ENCODE measurements at places on chromosomes 13 and 19.

- DNase-seq = no peak
Observed at GRCh38 chr13:80783926-80784565, 443.1 kb upstream of the SPRY2 start.

GRCh38 chr19:53775524-53775923 is 48.6 kb downstream of the NLRP12 start:
- no peak for DNase-seq

DNA sequence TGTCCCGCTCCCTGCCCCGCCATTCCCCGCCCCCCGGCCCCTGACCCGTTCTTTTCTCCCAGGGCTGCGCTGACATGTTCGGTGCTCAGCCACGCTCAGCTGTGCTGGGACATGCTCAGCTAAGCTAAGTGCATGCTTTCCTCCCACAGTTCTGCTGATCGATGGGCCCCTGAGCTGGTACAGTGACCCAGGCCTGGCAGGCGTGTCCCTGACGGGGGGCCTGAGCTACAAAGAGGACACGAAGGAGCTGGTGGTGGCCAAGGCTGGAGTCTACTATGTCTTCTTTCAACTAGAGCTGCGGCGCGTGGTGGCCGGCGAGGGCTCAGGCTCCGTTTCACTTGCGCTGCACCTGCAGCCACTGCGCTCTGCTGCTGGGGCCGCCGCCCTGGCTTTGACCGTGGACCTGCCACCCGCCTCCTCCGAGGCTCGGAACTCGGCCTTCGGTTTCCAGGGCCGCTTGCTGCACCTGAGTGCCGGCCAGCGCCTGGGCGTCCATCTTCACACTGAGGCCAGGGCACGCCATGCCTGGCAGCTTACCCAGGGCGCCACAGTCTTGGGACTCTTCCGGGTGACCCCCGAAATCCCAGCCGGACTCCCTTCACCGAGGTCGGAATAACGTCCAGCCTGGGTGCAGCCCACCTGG is 3.7 kb downstream of the TNFSF9 start:
- no peak for DNase-seq

DNA sequence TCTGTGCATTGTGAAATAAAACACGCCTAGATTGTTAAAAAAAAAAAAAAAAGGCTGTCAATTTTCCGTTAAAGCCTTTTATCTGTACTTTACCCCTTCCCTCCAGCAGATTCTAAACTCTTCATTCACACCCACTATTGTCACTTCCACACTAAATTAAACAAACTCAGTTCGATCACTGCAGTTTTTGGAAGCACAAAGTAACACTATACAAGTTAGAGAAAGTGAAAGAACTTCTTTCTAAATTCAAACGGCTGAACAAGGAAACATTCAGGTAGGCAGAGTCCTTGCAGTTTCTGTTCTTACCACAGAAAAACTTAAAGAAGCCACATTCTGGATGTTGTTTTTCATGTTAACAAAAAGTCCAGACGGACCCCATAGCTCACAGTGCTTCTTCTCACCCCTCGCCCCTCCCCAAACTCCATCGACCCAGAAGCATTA is 27.5 kb upstream of the UBE2L5 start:
- no peak for DNase-seq
